ENCODE measurements at places on chromosomes 1 and 21.

DNA sequence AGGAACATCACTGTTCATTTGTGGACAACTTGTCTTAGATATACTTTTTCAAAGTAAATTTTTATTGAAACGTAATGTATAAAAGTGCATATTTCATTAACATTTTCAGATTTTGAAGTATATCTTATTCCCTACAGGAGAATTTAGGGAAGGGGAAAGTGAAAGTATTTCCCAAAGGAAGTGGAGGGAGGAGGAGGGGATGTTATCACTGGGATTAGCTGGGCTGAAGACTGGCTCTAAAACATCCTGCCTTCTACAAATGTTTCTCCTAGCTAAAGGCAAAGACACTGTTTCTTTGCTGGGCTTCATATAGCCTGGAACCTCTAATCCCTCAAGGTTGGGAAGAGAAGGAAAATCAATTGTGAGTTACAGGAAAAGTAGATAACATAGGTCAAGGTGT lies 7.1 kb upstream of the ZNF697 start:
- no peak for DNase-seq

- DNase-seq = peak; percentile 63
Measured at GRCh38 chr1:47443530-47444296, 5.9 kb downstream of the FOXD2 start.

GRCh38 chr1:94974824-94975223 lies 47.9 kb upstream of the CNN3 start:
- DNase-seq = no peak

GRCh38 chr1:44283524-44284173 lies 70.4 kb downstream of the DMAP1 start:
- DNase-seq = no peak

- DNase-seq = peak; percentile 22
Measured at GRCh38 chr1:34500451-34500850, 254.4 kb upstream of the GJB5 start.

- no peak for DNase-seq
Measured at GRCh38 chr1:157724537-157725220, 24.1 kb upstream of the FCRL3 start.

DNA sequence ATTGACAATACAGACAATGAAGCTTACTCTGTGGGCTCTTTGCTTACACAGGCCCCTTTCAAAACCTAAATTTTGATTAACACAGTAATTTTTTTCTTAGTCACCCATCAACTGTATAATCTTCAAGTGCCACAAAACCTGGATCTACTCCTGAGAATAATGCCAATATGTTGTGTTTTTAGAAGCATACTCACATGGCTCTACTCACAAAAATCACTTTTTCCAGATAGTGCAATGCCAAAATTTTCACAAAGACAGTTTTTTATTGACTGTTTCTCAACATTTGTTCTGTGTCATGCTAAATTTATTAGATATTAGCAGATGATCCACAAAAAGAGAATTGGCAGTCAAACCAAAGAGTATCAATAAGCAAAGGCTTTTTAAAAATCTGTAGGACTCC lies 493.7 kb upstream of the C1orf87 start:
- no peak for DNase-seq

- no peak for DNase-seq
Measured at GRCh38 chr1:179083533-179083932, 1.7 kb downstream of the TOR3A start.

DNA sequence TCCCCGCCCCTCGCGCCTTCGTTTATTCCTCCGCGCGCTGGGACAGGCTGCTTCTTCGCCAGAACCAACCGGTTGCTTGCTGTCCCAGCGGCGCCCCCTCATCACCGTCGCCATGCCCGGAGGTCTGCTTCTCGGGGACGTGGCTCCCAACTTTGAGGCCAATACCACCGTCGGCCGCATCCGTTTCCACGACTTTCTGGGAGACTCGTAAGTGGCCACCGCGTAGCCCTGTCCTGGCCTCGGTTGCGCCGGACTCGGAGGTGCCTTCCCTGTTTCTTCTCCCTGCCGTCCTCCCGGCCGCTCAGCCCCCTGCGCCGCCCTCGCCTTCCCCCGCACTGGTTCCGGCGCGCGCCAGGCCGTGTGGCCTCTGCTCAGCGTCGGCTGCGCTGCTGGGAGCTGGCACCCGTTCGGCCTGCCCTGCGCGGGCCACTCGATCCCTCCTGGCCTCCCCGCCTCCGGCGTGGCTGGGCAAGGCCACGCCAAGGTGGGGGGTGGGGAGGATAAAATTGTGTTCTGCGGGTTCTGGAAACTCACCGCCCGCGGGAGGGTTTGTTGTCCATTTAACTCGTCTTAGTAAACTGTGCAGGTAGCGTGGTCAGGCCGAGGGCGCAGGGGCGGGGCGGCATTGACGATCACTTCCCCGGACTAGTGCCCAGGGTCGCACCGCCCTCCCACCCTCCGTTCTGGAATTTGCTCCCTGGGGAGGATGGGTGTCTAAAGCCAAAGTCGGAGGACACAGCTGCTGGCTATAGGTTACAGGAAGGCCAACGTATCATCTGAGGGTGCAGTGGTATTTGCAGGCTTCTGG lies at the start of gene PRDX6:
Gene PRDX6 (plus strand): TSS at position 50 of the 808 bp plus-strand sequence. CDS start 63 bp downstream, at position 113.
- peak; percentile 94 for DNase-seq

- DNase-seq = no peak
Measured at GRCh38 chr1:11740258-11741192, 4.6 kb downstream of the AGTRAP start.

Data from right kidney (tissue), 9 donors.